ENCODE measurements at places on chromosomes 2 and 18.

GRCh38 chr18:59861963-59862819 lies 37.6 kb upstream of the PMAIP1 start:
- DNase-seq: no peak

DNA sequence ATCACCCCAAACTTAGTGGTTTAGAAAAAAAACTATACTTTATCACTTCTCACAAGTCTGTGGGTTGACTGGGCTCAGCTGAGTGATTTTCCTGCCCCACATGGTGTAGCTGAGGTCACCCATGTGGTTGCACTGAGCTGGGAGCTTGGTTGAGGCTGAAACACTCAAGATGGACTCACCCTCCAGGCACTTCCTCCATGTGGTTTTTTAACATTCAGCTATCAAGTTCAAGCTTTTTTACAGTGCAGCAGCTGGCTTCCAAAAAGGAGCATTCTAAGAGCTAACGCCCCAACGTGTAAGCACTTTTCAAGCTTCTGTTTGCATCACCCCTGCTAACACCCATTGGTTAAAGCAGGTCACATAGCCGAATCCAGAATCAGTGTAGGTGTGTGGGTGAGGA lies 105.9 kb upstream of the CREB1 start:
- DNase-seq: peak; percentile 9

DNA sequence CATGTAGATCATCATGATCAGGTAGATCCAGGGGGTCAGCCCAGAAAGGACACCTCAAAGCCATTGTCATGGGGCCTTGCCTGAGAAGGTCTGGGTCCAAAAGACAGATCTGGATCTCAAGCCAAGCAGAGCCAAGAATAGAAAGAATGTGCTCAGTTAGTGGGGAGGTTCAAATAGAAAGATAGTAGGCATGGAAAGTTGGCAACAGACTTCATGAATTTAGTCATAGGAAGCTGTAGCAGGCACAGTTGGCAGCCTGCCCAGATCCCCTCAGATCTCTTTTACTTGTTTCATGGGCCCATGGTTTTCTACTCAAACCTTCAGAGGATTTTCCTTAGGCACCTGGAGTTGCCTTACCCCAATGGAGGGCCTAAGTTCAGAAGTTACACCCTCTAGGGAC lies 767.0 kb downstream of the SLC4A3 start:
- DNase-seq: no peak

- no peak for DNase-seq
Observed at GRCh38 chr2:193869564-193869963, 1674.8 kb upstream of the TMEFF2 start.

DNA sequence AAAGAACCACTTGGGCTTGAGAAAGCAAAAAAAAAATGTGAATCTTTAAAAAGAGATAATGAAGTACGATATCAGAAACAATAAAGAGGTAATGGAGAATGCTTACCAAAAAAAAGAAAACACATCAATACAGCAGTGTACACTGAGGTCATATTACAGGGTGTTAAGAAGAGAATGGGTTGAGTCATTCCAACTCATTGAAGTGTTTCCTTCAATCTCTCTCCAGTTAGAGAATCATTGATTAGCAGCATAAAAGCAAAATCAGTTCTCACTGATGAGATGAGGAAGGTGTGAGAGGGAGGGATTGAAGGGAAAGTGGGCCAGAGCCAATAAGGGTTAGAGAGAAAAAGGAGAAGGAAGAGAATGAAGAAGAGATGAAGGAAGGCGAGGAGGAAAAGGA lies 43.9 kb upstream of the SGPP2 start:
- no peak for DNase-seq

- DNase-seq: no peak
Observed at GRCh38 chr2:171550613-171551012, 28.3 kb downstream of the CYBRD1 start.

DNA sequence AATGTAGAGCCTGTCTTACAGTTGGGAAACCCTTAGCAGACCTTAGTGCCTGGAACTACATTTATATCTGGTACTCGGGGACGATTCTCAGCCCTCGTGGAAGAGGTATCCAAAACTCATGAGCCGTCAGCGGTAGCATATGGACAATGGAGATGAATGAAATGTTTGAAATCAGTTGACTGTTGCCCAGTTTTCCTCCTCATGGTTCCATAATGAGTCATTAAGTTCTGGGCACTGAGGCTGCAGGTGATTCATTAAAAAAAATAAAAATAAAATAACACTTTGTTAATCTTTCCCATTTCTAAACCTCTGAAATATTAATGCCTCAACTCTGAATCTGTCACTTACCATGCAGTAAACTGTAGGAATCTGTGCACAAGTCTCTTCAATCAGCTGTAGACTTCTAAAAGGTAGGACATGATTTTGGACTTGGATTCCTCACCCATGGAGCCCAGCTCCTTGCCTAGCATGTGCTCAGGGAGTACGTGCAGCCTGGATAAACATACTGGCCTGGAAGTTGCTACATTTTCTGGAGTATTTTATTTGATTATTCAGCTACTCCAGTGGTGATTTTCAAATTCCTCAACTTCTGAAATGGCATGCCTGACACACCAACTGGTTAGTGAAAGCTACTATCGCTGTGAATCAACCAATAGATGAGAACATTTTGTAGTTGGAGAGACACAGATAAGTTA lies 979.2 kb downstream of the CNTNAP5 start:
- DNase-seq: no peak

GRCh38 chr2:121791290-121791689 lies 35.8 kb downstream of the TSN start:
- DNase-seq: no peak

GRCh38 chr2:113167962-113168340 lies 5.8 kb upstream of the PSD4 start:
- no peak for DNase-seq

- DNase-seq: no peak
Observed at GRCh38 chr2:135246711-135247270, 194.7 kb downstream of the RAB3GAP1 start.

DNA sequence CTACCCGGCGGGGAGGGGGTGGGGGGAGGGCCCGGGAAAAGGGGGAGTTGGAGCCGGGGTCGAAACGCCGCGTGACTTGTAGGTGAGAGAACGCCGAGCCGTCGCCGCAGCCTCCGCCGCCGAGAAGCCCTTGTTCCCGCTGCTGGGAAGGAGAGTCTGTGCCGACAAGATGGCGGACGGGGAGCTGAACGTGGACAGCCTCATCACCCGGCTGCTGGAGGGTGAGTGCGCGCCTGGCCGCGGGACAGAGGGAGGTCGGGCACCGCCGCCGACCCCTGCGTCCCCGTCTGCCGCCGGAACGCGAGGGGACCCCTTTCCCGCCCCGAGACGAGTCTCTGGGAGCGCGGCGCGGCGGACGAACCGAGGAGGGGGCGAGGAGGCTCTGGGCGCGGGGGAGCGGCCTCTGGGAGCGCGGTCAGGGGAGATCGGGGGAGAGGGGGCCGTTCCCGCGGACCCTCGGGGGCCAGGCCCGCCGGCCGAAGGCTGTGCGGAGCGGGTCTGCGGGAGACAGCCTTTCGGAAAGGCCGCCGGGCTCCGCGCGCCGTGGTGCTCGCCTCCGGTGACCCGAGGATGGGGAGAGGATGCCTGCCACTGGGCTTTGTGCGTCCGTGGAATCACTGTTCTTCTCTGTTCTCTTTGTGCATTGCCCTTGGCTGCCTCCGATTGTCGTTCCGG lies 463 bp downstream of the PPP1CB start:
- DNase-seq: peak; percentile 24

DNA sequence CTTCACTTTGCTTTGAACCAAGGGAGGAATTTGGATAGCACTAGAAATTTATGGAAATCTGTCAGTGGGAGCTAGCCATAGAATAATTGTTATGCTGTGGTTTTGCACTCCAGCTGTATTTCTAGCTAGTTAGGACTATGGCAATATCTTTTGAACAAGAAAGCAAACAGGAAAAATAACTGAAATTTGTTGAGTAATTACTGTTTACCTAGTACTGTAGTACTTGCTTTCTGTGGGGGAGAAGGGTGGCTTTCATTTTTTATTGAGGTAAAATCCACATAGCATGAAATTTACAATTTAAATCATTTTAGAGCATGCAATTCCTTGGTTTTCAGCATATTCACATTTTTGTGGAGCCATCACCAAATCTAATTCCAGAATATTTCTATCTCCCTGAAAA lies 28.4 kb downstream of the MBD5 start:
- no peak for DNase-seq
